ENCODE measurements at places on chromosomes 2 and 18.

DNA sequence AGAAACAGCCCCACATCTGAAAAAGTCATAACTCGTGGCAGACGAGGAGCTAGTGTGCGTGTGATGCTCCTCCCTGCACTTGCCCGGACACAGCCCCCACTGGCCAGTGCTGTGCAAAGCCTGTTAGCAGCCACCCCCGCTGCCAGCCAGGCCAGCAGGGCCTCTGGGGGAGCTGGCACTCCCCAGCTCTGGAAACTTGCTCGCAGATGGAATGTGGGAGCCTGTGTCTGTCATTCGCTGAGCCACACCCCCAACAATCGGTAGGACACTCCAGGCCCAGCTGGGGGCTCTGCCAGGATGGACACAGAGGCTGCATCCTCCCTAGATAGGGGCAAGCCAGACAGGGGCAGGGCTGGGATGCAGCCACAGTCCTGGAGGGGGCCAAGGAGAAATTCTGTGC, 62.4 kb upstream of the ATG16L1 start:
- DNase-seq, result no peak

- DNase-seq, result no peak
These were observed 71.4 kb upstream of the CDH20 start for GRCh38 chr18:61261870-61262269.

GRCh38 chr2:38148501-38148900, 72.5 kb upstream of the CYP1B1 start:
- peak; percentile 71 for DNase-seq

DNA sequence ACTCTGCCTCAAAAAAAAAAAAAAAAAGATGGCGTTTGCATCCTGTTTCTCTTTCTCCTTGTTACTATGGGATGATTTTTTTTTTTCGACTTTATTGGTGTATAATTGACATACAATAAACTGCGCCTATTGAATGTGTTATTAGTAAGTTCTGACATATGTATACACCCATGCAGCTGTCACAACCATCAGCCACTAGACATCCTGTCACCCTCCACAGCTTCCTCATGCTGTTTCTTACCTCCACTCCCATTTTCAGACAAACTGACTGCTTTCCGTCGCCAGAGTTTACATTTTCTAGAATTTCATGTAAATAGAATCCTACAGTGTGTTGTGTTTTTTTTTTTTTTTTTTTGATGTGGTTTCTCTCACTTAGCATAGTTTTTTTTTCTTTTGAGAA, 27.9 kb downstream of the RRM2 start:
- DNase-seq, result no peak

DNA sequence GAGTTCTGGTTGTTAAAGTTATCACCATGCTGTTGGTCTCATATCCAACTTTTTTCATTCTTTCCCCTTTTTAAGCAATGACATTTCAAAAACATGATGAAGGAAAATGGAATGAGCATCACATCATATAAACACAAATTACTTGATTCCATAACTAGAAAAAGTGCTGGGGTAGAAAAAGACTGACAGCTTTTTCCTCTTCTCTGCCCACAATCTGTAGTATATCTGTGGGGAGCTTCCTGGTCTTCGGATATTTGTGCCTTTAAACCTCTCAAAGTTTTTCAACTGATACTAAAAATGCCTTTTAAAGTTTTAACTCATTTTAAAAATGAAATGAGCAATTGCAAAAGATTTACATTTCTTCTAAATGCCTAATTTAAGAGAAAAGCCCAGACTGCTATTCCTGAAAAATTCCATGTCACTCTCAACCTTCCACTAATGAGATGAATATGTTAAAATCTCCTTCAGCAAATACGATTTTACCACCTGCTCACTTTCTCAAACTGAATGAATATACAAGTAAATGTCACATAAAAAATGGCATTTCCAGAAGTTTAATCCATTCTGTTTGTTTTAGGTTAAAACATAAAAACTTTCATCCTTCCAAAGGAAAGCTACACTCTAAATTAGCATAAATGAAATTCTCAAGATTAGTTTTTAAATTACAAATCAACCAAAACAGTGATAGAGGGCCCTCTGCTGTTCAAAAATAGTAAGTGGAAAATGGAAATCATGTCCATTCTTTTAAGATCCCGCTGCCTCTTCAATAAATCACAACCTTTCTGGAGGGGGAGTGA, 2.1 kb downstream of the DNAH7 start:
- DNase-seq, result peak; percentile 52

GRCh38 chr2:235030126-235030525, 78.3 kb downstream of the SH3BP4 start:
- DNase-seq, result no peak

DNA sequence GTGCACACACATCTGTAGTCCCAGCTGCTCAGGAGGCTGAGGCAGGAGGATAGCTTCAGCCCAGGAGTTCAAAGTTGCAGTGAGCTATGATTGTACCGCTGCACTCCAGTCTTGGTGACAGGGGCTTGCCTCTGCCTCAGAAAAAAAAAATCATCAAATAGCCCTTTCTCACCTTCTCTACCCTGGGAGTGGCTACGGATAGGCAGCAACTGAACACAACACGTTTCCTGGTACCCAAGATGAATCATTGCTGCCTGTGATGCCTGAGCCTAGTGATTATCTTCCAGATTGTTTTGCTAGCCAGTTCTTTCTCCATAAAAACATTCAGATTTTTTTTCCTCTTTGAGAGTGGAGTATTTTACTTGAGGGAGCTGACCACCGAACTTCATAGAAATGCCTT, 13.5 kb downstream of the INPP4A start:
- DNase-seq, result peak; percentile 45

DNA sequence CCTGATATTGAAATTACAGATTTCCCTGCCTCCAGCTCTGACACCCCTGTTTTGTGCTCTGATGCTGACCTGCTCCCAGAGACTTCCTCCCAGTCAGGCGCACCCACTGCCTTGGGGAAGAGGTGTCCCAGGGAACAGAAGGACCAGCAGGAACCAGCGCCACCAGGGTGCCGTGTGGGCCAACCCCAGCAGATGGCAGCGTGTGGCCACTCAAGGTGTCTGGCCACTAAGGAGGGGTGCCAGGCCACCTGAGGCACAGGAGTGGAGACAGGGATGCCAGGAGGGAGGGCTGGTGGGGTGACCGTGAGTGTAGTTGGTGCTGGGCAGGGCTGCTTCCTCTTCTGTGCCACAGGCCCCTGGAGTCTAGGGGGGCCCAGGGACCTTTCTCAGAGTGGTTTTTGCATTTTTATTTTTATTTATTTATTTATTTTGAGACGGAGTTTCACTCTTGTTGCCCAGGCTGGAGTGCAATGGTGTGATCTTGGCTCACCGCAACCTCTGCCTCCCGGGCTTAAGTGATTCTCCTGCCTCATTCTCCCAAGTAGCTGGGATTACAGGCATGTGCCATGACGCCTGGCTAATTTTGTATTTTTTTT, 56.0 kb downstream of the TEX44 start:
- peak; percentile 75 for DNase-seq

- no peak for DNase-seq
These were observed 438 bp downstream of the HSPE1 start for GRCh38 chr2:197500503-197501131.

- DNase-seq, result no peak
These were observed 8.0 kb downstream of the PCARE start for GRCh38 chr2:29066271-29066860.

DNA sequence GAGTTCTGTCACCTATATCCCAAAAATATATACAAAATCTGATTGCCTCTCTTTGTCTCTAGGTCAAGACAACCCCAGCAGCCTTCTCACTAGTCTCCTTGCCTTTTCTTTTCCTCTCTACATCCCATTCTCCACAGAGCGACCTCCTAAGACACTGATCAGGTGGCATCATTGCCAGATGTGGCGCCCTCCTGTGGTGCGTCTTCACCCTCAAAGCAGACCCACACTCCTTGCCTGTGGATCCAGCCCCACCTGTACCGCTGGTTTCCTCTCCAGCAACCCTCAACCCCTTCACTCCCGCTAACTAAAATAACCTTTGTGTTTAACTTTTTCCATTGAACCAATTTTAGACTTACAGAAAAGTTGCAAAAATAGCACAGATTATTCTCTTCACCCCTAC, 273.3 kb downstream of the GLI2 start:
- DNase-seq, result no peak

GRCh38 chr2:176157499-176158185, 535 bp downstream of the HOXD3 start:
- DNase-seq, result peak; percentile 52

DNA sequence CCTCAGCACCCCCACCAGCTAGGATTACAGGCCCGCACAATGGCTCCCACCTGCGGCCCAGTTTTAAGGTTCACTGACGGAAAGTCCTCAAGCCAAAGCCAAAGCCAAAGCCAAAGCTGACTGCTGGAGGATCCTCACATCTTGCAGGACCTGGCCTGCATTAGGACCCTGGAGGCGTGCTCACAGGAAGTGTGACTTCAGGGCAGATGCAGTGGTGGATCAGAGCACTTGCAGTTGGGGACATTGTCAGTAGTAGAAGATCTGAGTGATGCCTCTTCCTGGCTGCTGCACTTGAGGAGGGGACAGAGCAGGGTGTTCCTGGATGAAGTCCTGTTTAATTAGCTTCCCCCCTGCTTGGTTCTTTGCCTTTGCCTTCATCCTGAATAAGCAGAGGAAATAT, 69.0 kb upstream of the ALPP start:
- no peak for DNase-seq

GRCh38 chr18:6731222-6731596, 1.7 kb downstream of the ARHGAP28 start:
- peak; percentile 28 for DNase-seq

DNA sequence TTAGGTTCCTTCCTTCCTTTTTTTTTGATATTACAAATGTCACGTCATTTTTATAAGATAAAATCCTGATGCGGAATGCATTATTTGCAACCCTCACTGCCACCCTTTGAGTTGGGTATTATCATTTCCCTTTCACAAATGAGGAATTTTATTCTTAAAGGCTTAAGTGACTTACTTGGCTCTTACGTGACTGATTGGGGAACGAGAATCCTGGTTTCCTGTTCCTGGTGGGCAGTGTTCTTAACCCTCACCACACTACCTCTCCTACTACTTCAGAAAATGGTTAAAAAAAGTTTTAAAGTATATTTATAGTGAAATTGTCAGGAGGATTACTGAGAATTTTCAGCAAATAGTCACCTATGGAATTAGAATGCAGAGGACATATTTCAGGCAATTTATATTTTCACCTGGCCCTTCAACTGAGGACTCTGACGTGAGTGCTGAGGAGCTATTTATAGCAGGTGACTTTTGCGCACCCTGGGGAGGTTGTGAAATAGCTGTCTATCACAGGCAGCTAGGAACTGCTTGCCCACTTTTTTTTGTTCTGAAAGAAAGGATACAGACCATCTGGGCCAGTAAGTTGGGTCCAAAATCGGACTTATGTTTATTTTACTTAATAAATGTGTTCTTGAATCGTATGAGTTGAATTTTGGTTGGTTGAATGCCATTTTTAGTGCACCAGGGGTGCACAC, 18.7 kb upstream of the RASGRP3 start:
- DNase-seq, result peak; percentile 28

Data from kidney tubule cell (primary cell).